Stimulated activated CD4-positive, alpha-beta T cell treated with anti-CD3 and anti-CD28 coated beads, TNF-alpha, amount 100 ng/mL, for 48 hours (primary cell): ENCODE measurements at places on chromosomes 7 and 10.

DNA sequence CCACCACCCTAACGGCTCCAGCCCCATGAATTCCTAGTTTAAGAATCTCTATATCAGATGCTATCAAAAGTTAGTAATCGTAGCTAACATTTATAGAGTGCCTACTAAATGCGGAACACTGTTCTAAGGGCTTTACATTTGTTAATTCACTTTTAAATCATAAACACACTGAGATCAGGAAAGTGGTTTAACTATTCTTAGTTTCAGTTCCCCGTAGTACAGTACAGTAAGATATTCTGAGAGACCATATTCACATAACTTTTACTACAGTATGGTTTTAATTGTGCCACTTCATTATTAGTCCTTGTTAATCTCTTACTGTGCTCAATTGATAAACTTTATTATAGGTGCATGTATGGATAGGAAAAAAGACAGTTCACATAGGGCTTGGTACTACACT, 22.5 kb downstream of the SYPL1 start:
- DNase-seq, result no peak

DNA sequence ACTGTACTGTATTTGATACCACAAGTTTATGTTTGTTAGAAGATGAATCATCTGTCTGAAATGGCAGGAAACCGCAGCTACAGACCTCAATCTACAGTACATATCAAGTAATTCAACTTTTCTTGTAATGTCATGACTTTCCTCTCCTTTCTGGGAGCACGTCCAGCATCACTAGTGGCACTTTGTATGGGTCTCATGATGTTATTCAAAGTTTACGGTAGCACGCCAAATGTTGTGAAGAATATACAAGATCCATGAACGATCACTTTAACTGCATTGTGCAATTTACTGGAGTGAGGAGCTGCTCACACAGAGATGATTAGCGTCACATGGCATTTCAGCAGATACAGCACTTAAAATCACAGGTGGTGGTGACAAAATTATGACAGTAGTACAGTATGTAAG, 257.8 kb upstream of the GNAI1 start:
- no peak for DNase-seq

DNA sequence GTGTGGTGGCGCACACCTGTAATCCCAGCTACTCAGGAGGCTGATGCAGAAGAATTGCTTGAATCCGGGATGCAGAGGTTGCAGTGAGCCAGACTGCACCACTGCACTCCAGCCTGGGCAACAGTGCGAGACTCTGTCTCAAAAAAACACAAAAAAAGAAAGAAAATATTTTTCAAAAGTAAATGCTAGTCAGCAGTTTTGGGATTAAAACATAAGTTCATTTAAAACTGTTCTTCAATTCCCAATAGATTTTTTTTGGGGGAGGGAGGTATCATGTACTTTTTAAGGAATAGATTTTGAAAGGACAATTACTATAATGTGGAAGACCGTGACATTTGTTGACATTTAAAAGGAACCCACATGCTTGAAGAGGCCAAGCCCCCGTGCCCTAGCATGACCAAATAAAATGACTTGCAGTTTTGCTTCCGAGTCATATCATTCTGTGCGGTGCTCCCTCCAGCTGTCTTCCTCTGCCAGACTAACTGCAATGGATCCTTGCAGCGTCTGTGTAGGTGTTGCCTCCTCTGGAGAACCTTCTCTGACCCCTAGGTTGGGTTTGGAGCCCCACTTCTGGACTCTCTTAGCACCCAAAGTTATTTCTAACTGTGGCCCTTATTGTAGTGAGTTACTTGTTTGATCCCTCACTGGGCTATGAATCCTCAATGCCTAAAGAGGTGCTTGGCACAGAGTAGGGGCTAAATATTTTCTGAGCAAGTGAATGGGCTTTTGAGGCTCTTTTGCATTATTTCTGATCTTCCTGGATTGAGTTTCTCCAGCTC, 17.4 kb upstream of the HPS1 start:
- DNase-seq, result no peak

DNA sequence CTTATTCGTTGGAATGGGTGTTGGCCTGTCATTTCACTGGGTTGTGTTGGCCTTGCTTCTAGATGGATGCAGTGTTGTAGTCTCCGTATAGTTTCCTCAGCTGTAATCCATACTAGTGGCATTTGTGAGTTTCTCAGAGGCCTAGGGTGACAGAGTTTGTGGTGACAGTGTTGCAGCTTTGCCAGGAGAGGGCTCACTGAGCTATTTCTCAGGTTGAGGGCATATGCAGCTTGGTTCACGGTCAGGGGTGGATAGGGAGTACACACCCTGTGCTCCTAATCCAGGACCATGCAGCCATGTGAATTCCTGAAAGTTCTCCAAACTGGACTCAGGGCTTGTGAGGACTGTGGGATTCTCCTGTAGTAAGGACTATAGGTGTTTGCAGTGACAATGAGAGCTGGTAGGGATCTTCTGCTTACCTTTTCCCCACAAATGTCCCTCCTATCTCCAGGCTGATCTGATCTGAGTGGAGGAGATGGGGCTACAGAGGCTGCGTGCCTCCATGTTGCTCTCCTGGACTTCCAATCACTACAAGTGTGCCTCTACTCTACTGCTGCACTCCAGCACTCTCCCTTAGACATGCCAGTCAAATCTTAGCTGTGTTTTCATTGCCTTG, 229.0 kb downstream of the STK31 start:
- no peak for DNase-seq

DNA sequence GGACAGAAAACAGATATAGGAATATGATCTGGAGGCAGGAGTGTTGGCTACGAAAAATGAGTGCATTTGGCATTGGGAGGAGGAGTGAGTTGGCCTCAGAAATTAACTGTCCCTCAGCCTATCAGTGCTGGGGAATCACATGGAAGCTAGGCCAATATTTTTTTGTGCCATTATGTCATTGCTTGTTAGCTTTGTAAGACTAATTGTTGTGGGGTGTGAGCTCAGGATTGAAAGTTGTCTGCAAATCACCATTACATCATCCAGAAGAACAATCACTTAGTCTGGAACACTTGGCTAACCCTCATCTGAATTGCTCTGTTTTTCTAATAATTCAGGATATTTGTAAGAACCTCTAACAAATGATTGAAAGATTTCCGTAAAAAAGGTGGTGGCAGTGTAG, 45.2 kb upstream of the SEMA3D start:
- DNase-seq, result no peak

GRCh38 chr7:55339033-55340000, 25.8 kb upstream of the LANCL2 start:
- DNase-seq, result no peak

DNA sequence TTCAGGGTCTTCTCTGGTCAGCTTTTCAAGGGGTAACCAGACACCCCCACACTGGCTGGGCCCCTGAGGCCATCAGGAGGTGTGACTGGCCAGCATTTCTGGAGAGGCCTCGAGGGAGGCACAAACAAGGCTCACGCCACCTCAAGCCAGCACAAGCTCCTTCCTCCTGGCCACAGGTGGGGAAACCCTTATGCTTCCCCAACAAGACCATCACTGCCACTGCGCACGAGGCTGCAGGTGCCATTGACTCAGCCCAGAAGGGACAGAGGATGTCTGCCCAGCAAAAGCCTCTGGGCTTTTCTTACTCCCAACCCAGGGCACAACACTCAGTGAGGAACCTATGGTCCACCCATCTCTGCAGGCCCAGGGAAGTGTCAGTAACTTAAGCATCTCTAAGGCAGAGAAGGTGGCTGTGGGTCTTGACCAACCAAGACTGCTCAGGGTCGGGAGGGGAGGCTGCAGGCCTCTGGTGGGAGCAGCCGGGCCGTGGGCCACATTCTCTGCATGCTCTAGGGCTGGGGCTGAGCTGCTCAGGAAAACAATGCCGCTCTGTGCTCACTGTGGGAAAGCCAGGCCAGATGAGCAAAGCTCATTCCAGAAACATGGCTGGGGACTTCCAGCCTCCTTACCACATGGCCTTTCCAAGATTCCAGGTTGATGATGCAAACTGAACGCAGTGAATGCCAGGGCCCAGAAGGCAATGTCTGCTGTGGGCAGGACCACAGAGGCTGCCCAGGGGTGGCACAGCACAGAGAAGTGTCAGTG, 24.2 kb upstream of the RASSF4 start:
- no peak for DNase-seq

- no peak for DNase-seq
Measured at GRCh38 chr10:111873041-111873440, 310.5 kb downstream of the GPAM start.

GRCh38 chr7:130433301-130433700, 7.5 kb downstream of the CEP41 start:
- DNase-seq, result no peak

DNA sequence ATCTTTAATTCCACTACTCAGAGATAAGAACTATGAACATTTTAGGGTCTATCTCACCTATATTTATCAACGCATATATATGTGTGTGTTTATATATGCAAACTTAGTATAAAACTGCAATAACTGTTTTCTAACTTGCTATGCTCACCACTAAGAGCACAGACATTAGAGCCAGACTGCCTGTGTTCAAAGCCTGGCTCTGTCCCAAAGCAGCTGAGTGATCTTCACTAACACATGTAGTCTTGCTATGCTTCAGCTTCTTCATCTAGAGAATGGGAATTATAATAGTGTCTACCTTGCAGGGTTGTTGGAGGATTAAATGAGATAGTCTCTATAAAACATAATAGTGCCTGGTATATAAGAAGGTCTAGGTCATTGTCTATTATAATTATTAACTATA, 165.5 kb downstream of the MAGI2 start:
- no peak for DNase-seq

DNA sequence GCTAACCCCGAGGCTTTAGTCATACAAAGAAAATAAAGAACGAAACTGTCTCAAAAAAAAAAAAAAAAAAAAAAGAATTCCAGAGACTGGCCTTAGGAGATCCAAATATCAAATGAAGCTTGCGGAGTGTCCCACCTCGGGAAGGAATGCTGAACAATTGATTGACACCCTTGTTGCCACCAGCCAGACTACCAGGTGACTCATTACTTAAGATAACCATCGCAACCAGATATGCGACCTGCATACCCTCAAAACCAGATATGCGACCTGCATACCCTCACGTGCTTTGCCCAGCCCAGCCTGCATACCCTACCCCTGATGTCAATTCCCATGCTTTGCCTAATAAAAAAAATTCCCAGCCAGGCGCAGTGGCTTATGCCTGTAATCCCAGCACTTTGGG, 2.7 kb upstream of the PRKRIP1 start:
- no peak for DNase-seq

DNA sequence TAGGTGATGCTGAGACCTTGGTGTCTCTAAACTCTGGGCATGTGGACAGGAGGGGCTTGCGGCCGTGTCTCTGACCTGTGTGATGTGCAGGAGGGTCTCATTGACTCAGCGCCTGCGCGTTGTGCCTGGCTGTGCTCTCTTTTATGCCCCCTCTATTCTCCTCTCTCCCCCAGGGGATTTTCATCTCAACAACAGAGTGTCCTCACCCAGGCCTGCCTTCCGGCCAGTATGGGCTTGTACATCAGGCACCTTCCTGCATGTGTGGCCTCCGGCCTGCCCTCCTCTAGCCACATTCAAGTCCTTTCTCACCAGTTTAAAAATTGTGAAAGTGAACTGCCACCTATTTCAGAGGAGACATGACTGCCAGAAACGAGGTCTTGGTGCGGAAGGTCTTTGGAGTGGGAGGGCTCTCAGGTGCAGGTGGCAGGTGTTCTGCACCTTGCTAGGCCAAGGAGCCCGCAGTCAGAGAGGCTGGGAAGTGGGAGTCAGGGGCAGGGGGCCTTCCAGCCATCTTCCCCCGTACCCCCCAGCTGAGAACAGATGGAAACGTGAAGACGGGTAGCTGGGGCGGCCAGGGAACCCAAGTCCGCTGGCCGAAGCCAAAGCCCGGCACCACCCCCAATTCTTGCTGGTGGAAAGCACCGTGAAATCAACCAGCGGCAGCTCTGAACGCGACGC, 531 bp upstream of the INTS15 start:
- DNase-seq, result no peak

DNA sequence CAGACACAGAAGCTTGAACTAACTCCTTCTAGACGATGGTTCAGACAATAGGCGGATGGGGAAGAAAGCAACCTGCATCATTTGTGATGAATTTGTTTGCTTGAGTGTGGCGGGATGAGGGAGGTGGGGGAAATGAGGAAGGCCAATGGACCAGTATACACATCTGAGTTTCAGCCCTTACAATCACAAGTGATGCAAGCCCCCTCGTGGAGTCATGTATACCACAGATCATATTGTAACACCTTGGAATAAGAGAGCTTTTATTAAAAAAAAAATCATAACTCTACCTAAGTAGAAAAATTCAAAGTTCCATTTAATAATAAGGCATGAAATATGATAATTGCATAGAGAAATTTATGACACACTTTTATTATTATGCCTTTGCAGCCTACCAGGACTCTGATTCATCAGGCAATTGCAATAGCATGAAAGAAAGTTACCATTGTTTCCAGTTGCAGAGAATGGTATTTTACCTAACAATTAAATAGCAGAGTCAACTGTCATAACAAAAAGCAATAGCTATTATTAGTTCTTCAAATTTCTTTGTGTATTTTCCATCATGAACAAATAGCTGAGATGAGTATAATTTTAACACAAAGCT, 230.2 kb upstream of the AKR1E2 start:
- no peak for DNase-seq

DNA sequence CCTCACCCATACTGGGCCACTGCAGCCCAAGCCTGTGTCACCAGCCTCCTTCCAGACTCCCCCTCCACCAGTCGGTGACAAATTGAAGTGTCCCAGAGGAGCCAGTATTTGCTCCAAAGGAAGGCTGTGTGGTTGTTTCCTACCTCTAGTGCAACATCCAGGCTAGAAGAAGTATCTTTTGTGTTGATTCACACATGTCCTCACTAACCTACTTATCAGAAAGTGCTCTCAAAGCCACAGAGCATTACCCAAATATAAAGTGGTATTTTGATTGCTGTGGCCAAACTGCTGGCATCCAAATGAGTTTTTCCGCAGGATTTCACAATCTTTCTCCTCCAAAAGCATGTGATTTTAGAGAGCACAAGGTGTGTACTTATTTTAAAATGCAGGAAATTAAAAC, 134.8 kb downstream of the CUL2 start:
- DNase-seq, result no peak

DNA sequence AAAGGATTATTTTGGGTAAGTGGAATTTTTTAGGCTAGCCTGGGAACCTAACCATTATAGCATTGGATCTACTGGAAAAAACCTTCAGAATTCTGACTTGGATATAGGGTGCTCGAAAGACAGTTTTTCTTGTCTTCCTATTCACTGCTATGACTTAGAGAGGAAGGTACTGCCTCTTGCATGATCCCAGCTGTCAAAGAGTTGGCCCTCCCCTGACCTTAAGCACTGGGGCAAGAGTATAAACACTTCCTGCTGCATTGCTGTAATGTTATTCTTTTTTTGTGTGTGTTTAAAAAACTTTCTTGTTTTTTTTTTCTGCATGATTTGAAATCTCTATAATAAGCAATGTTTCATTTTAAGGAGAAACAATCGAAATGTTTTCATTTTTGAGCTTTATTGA, 113.0 kb downstream of the LRMDA start:
- DNase-seq, result no peak
